ENCODE measurements at places on chromosomes 6 and 20.

DNA sequence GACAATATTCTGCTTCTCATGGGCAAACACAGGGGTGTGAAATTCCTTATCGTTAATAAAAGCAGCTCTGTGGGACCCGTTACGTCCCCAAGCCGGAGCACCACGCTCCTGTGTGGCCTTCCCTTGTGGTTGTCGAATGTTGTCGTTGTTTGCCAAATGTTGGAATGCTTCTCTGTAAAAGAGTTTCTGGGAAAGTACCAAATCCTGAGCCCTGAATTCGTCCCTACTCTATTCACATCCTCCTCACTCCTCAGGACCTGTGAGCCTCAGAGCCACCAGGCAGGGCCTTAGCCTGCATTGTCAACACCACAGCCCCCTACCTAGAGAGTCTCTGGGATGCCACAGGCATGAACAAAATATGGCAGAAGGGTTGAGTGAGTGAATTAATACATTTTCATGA lies 64.0 kb downstream of the THBS2 start:
- no peak for DNase-seq

DNA sequence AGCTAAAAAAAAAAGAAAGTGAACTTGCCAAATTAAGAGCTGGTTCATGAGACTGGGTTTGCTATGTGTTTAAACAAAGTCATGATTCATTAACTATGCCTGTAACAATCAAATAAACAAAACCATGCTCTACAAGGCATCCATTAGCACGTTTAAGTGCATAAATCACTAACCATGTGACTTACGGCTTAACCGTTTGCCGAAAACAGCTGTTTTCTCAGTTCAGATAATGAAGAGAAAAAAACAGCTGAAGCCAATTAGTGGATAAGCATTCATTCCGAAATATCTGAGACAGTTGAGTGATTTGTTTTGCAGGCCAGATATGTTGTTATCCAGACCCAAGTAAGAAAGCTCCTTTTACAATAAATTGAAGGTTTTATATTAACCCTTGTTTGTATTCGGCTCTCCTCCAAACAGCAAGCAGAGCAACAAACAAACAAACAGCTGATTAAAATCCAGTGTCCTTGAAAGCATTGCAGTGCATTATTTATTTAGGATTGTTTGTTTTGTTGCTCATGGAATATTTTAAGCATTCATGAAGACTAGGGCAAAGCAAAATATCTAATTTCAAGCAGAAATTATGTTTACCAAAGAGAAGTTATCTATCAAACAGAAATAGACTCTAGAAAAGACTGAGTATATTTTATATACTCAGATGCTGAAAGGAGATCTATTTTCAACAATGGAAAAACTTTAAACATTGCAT lies 343.5 kb downstream of the RFPL4B start:
- DNase-seq, result no peak

GRCh38 chr6:64231928-64232327 lies 596.3 kb downstream of the PHF3 start:
- no peak for DNase-seq

DNA sequence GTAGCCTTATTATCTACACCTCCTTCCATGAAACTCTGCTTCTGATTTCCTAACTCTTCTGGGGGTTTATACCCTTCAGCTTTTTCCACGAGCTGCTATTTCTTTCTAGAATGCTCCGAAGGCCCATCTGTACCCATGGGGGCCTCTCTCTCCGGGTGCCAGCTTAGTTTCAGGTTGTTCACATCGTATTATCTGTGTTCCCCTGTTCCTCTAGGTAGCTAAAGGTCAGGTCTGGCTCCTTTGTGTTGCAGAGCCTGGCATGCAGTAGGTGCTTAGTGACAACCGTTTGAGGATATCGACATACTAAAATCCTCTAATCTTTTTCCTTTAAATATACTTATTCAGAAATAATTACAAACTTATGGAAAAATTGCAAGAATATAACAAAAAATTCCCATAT lies 73.0 kb downstream of the UST start:
- no peak for DNase-seq

GRCh38 chr6:142728364-142728763 lies 216.6 kb downstream of the HIVEP2 start:
- DNase-seq, result peak; percentile 40

DNA sequence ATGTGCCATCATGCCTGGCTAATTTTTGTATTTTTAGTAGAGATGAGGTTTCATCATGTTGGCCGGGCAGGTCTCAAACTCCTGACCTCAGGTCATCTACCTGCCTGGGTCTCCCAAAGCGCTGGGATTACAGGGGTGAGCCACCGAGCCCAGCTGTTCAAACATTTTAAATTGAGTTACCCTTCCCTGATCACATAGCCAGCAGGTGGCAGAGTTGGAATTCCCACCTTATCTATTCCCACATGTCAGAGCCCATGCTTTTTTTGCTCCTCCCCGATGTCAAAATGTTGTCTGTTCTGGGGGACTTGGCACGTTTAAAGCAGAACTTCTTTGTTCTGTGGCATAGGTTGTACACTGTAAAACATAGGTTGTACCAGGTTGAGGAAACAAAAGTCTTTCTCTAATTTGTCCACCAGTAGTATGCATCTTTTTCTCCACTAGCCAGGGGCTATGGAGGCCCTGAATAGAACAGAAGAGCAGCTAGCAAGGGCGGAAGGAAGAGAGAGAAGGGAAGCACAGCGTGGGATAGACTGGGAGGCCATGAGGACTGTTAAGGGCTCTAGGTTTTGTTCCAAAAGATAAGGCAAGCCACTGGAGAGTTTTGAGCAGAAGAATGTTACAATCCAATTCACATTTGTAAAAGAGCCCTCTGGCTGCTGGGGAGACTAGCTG lies 7.3 kb upstream of the LBP start:
- DNase-seq, result no peak

DNA sequence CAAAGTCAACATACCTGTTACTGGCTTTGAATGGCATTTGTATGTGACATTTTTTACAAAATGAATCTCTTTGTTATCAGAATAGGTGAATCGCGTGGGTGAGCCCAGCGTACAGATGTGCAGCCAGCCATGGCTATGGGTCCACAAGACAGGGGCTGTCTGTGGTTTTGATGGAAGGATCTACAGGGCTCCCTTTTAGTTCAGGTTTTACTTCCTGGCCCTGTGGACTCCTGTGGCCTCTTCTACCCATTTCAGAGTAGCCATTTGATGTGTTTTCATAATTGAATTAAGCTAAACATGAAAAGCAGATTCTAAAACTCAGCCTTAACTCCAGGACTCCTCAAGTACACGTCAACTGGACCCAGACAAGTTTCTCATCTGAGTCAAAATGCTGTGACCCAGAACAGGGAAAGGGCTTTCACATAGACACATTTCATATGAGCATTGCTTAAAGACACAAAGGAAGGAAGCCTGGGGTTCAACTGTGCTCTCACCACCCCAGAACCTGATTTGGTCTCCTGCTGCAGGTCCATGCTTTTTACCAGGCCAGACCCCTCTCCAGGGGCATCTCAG lies 105.3 kb upstream of the NAA20 start:
- DNase-seq, result no peak

GRCh38 chr20:62123450-62124118 lies 1.3 kb downstream of the LSM14B start:
- DNase-seq, result no peak

DNA sequence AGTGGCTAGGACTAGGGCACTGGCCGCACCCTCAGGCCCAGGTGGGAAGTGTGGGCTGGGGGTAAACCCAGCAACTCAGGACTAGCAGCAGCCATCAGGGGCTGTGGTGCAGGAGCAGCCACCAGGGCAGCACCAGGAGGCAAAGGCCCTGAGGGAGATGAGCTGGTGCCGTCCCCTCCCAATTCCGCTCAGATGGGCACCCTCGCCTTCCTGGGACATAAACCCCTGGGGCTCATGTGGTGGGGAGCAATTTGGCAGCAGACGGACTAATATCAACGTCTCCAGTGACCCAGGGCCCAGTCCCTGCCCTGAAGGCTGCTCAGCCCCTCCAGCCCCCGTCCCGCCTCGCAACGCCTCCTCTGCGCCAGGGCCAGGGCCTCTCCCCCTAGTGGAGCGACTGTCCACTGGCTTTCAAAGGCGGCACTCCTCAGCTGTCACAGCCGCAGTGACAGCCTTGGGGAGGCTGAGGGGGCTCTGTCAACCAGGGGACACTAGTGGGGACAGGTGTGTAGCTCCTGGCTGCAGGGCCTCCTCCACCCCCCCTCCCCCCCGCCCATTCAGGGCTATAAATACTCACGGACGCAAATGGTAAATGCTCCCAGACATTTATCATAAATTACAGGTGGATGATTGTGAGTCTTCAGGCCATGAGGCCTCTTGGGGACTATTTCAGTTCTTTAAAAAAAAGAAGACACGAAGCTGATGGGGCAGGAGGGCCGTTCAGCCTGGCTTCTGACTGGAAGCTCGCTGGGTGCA lies 349.9 kb downstream of the ZFAND3 start:
- no peak for DNase-seq

- no peak for DNase-seq
These were observed 211.8 kb downstream of the PLCB4 start for GRCh38 chr20:9280666-9281065.

DNA sequence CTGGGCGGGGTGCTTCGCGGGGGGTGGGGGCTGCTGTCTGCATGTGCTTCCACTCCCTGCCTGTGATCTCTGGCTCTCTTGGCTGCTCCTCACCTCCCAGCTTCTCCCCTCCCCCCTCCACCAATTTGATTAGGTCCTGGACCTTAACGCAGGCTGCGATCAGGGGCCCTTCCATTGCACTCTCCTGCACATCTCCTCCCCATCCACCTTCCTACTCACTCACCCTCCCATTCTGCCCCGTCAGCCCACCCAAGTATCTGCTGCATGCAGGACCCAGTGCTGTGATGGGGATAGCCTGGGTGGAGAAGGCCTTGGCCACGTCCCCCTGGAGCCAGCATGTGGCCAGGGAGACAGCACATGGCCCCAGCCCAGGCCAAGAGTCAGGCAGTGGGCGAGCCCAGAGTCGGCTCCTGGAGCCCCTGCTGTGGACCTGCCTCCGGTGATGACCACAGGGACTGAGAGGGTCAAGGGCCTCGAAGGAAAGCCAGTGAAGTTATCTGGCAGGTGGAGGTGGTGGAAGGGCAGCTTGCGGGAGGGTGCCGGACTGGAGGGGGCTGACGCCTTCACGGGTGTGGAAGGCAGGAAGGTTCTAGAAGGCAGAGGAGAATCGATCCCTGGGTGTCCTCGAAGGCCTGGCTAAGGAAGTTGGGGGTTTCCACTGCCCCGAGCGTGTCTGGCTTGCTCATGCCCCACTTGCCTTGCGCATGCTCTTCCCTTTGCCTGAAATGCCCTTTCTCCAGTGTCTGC lies 40.7 kb downstream of the SRC start:
- DNase-seq, result no peak

- no peak for DNase-seq
These were observed 150.8 kb upstream of the TAB2 start for GRCh38 chr6:149166747-149167146.

GRCh38 chr6:20620043-20620442 lies 85.8 kb downstream of the CDKAL1 start:
- no peak for DNase-seq

GRCh38 chr20:24665196-24665595 lies 195.8 kb downstream of the SYNDIG1 start:
- DNase-seq, result no peak

GRCh38 chr20:23157734-23158133 lies 71.6 kb upstream of the CD93 start:
- DNase-seq, result no peak

DNA sequence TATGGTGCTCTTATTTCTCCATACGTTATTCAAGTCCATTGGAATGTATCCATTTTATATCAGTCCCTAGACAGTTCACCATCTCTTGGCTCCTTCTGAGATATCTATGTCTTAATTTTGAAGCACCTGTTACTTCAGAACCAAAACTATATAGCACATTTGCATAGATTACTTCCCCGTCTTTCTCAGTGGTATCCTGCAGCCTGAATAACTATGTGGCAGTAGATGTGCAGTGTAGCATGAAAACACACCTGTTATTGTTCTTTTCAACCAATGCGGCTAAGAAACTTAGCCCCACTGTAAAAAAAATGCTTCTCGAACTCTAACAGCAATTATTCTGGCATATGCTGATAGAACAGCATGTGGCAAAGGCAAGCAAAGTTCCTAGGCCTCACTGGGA lies 1184.4 kb upstream of the ADGRB3 start:
- no peak for DNase-seq

DNA sequence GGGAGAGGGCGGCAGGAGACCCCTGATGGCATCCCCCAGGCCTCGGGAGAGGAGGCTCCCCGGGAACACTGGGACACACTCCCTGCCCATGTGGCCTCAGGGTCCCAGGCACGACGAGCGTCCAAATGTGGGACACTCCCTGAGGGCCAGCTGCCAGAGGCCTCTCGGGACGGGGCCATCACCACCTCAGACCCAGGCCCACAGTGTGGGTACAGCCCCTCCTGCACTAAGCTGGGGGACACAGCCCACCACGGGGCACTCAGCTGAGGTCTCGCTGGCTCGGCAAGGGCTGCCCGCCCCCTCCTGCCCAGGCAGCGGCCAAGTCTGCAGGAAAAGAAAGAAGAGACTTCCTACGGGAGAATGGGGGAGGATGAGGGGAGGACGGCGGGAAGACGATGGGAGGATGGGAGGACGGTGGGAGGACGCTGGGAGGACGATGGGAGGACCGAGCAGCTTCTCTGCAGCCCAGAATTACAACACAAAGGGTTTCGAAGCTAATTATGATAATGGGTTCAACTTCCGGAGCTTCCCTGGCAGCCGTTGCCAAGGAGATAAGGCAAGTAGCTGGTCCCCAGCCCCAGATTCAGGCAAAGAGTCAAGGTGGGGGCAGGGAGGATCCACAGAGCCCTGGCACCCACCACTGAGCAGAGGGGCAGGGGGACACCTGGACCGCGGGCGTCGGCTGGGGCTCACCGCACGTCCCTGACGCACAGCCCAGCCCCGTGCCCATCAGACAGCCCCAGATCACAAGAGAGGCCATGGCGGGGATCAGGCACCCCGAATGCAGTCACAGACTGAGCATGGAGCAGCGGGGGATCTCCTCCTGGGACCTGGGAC lies 17.5 kb downstream of the KCNQ2 start:
- DNase-seq, result no peak

GRCh38 chr6:5937169-5937909 lies 69.4 kb downstream of the NRN1 start:
- no peak for DNase-seq

DNA sequence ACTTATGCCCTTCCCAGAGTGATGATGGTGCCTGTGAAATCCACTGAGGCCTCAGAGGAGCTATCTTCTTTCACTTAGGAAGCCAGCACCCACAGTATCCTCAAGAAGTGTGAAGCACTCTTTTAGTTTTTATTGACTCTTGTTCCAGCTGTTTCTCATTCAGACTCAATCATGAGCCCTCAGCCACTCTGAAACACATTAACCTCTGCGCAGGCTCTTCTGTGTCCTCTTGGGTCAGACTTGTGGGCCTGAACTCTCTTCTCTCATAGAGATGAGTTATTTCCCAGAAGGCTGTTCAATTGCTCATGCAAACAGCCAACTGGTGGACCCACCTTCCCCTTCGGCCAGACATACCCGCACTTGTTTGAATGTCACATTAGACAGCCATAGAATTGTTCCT lies 27.8 kb upstream of the PREP start:
- DNase-seq, result no peak

DNA sequence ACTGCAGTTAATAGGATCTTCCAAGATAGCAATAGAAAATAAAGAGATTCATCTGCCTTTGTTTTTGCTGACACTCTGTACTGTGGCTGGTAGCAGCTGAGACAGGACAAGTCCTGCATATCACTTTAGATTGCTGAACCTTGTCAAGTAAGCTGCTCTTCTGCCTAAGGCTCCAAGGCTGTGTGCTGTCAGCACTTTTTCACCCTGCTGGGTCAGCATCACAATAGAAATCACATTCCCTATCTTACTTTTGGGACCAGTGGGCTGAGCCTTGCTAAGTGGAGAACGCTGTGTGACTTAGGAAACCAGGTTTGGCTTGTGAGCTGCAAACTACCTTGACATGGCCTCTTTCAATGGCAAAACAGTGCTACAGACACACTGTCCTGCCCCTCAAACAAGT lies 263.9 kb downstream of the FRK start:
- DNase-seq, result no peak

GRCh38 chr6:116385459-116385802 lies 14.7 kb downstream of the DSE start:
- no peak for DNase-seq
